ENCODE measurements at places on chromosomes 7 and 10.

DNA sequence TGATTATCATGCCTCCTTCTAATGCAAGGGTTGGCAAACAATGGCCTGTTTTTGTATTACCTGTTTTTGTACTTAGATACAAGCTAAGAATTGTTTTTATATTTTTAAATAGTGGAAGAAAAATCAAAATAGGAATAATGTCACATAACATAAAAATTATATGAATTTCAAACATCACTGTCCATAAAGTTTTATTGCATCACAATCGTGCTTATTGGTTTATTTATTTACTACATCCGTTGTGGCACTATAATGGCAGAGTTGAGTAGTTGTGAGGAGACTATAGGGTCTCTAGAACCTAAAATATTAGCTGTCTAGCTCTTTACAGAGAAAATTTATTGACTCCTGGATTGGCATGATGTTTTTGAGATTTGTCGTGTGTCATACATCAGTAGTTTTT is 4.1 kb downstream of the KIF20B start:
- no peak for DNase-seq

DNA sequence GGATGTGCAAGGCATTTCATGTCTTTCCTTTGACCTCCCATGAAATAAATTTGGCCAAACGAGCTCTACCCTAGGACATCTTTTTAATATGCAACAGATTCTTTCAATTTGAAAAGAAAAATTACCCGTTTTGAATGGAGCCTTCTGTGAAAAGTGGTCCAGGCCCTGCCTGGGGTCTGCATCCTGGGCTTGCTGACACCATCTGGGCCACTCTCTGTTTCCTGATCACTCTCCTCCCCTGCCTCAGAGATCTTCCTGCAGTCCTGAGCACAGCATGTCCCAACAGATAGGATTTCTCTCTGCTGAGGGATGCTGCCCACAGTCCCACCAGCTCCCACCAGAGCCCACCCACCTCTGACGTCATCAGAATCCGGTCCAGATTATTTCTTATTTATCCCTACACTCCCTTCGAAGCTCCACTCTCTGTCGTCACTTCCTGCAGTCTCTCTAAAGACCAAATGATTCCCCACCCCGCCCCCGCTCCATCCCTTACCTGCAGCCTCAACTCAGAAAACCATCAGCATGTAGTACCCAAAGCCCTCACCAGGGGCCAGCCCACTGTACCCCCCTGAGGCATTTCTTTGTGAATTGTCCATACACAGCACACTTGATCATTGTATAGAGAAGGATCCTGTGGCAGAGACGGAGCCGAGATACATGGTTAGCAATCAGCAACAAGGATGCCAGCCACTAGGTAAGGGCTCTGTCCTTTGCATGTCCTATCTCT is 192.1 kb upstream of the MGMT start:
- no peak for DNase-seq

GRCh38 chr10:132448248-132448731 is 51.3 kb downstream of the PWWP2B start:
- peak; percentile 34 for DNase-seq

GRCh38 chr10:86242761-86243160 is 123.8 kb downstream of the GRID1 start:
- DNase-seq: no peak

DNA sequence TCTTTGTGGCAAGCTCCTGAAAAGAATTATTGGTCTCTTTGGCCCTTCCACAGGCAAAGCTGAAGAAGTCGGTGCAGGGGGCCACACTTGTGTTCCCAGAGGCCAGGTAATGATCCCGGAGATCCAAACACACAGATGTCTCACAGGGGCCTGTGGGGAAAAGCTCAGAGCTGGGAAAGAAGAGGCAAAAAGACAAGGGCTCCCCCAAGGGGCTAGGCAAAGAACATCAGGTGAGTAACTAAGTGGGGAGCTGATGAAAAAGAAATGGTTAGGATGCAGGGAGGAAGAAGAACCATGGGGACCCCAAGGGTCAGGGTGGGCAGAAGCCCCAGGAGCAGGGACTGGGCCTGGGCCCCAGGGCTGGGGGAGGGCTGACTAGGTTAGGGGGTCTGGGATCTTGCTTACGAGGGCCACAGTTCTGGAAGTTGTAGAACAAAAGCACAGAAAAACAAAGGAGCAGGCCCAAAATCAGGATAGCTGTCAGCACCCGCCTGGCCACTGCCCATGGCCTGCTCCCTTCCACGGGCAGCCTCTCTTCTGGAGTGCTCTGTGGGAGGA is 1.1 kb downstream of the KEL start:
- no peak for DNase-seq

DNA sequence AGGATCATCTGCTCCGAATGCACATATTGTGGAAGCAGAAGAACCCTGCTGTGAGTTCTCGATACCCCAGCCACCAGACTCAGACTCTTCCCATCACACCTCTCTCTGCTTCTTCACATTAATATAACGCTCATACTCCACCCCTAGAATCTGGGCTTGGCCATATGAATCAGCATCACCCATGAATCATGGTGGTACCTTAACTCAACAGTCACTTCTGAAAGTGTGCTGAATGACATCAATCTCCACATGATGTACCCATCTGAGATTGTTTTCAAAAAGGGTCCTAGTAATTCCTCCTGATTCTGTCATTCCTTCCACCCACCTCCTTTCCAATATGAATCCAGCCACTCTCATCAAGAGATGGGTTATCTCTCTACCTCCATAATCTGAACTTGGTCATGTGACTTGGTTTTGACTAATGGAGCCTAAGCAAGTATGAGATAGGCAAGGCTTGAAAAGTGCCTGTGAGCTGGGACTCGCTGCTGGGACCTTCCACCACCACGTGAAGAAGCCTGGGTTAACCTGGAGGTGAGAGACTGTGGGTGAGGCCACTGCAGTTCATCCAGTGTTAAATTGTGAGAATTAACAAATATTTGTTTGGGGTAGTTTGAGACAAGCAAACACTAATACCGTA is 15.4 kb downstream of the YWHAG start:
- DNase-seq: no peak

DNA sequence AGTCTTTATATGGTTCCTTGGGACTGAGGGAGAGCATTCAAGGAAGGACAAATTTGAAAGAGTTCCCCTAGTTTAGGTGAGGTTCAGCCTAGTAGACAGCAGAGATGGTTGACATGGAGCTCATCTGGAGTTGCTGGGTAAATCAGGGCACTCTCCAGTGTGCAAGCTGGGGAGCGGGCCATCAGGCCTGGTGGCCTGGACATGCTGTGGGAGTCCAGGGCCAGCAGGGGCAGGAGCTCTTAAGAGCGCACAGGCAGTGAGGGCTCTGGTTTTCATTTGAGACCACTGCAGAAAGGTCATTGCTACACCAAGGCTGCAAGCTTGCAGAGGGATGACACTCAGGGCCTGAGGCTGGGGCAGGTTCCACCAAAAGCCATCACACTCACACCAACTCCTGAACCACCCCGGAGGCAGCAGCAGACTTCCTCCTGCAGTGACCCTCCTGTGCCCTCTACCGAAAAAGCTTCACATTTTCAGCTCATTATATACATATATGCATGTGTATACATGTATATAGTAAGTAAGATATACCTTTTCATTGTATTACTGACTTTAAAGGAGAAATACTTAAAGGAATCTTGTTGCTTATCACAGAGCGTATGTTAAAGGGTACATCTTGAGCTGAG is 39.5 kb downstream of the STEAP1B start:
- DNase-seq: no peak

GRCh38 chr7:11847336-11847735 is 15.3 kb upstream of the THSD7A start:
- no peak for DNase-seq

DNA sequence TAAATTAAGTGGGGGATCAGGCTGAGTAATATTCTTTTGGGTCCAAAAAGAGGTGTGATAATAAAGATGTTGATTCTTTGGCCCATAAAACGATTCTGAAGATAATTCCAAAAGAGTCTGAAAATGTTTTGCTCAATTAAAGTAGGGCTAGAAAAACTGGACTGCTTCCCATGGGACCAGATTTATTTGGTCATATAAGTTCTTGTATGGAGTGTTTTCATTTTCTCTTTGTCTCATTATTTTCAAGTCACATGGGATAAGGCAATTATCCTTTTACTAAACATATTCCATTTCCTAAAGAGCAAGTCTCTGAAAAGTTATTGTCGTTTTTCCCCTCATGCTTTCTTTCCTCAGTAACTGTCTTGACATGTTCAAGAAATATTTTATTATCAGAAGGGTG is 41.5 kb downstream of the CDK6 start:
- DNase-seq: no peak

DNA sequence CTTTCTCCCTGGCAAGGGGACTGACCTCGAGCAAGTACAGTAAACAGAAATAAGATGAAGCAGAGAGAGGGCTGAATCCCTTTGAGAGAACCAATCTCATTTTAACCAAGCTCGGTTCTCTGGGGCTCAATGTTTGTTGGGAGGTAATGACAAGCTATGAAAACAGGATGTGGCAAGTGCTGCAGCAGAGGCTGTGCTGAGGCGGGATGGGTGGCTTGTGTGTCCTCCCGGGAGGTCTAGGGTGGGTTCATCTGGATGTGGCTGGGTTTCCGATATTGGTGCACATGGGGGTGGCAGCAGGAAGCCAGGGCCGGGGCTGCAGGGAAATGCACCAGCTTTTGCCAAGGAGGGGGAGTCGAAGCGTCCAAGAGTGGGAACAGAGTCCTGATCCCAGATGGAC is 84.5 kb downstream of the AOAH start:
- DNase-seq: peak; percentile 3

GRCh38 chr7:71484380-71484779 is 352.4 kb downstream of the GALNT17 start:
- DNase-seq: no peak

DNA sequence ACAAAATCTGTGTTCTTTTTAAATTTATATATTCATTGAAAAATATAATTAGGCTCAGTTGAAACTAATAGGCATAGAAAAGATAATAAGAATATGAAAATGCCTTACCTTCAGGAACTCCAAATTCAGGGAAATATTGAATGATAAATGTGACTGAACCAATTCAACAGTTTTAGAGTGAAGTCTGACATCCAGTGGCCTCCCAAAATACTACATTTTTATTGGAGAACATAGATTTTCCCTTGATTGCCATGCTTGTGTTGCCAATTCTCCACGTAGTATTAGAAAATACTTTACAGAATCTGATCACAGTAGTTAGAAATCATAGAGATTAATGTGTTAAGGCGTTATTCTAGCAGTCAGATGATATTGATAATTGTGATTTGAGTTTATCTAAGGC is 1246.7 kb downstream of the GATA3 start:
- no peak for DNase-seq

DNA sequence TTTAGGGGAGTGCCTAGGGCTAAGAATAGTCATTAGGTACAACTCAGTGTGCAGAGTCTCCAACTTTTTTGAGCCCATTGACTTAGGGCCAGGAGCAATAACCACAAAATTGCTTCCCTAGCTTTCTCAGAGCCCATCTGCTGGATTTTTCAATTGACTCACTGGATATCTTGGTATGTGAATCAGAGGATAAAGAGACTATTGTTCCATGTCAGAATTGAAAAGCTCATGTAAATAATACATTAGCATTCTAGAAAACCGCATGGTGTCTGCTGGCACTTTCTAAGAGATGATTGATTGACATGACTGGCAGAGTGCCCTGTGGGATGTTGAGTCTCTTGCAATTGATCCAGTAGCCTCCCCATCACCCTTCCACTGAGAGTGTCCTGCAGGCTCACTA is 246.2 kb downstream of the CCDC7 start:
- no peak for DNase-seq

GRCh38 chr7:95817866-95818640 is 45.7 kb downstream of the DYNC1I1 start:
- no peak for DNase-seq

GRCh38 chr10:8187171-8187666 is 132.7 kb downstream of the GATA3 start:
- DNase-seq: no peak

- DNase-seq: no peak
Observed at GRCh38 chr7:100570954-100571828, 2.5 kb downstream of the SAP25 start.

- no peak for DNase-seq
Observed at GRCh38 chr7:50145801-50146338, 52.8 kb upstream of the ZPBP start.

DNA sequence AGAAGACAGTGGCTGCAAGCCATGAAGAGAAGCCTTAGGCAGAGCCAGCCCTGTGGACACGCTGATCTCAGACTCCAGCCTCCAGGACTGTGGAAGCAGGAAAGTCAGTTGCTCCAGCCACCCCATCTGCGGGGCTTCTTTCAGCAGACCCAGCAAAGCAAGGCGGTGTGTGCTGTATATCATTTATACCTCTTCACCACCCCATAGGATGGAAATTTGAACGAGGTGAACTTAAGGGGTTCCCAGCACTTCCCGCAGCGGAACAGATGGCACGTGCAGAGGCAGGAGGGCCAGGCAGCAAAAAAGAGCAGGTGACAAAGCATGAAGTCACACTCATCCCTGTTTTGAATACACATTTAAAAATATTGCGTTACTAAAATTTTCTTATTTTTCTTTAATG is 159.4 kb downstream of the ADARB2 start:
- no peak for DNase-seq

GRCh38 chr10:32004161-32004591 is 52.0 kb downstream of the KIF5B start:
- DNase-seq: no peak

- DNase-seq: no peak
Observed at GRCh38 chr10:85524001-85524666, 842.5 kb downstream of the GRID1 start.

DNA sequence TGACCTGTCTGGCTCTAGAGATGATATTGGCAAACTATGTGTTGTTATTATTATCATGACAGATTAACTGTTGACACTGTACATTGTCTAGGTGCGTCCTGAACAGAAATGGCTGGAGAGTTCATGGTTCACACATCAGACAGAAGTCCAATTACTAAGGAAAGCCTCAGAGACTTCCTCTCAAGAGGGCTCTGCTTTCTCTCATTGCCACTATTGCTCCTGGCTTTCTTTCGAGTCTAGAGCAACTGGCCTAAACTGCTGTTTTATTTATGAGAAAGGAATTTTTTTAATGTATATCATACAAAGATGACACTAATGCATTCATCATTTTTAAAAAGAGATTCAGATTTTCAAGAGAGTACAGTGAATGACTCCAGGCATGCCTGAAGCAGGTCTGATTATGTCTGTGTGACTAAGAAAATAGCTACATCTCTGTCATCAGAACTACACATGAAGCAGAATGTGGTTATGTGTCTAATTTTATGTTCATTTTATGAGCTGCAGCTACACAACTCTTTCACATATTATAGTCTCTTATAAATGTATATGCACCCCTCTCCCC is 30.4 kb downstream of the NRCAM start:
- DNase-seq: no peak

- no peak for DNase-seq
Observed at GRCh38 chr10:43440463-43441134, 3.7 kb downstream of the ZNF487 start.

GRCh38 chr7:74078461-74078860 is 5.1 kb upstream of the LIMK1 start:
- no peak for DNase-seq

Data from stimulated activated naive CD4-positive, alpha-beta T cell treated with Interleukin-2 at 50 U/mL for 16 hours (primary cell).